Osteocyte (in vitro differentiated cells): ENCODE measurements at places on chromosomes 13 and 19. TPM values are rescaled to one million over a fixed set of nuclear protein-coding genes. Genes with fewer than 3 reads are reported as not detected.

Gene DLEU7
- 0.16 and 0.43 TPM in 2 replicates for total RNA-seq

Gene CRX
- total RNA-seq, result not detected in 2 replicates

Gene CERS4
- 16.4 and 16.7 TPM in 2 replicates for total RNA-seq

Gene COX6B1
- total RNA-seq, result 317 and 370 TPM in 2 replicates

Gene CEACAM4
- not detected in 2 replicates for total RNA-seq

Gene IGFL1
- total RNA-seq, result not detected in 2 replicates

Gene NKPD1
- total RNA-seq, result 0.18 and 0.35 TPM in 2 replicates

Gene EDDM13
- total RNA-seq, result not detected in 2 replicates

Gene CD22
- total RNA-seq, result not detected in 2 replicates

Gene SLAIN1
- total RNA-seq, result 0.16 TPM in 1 of 2 replicates, not detected in the other

Gene CFAP97D2
- total RNA-seq, result not detected in 2 replicates

Gene TEX101
- not detected in 2 replicates for total RNA-seq

Gene ZNF665
- 5.1 TPM in 2 replicates for total RNA-seq

Gene KIR3DL1
- not detected in 2 replicates for total RNA-seq

Gene GSK3A
- total RNA-seq, result 45.4 and 52.3 TPM in 2 replicates

Gene RXFP2
- not detected in 2 replicates for total RNA-seq

Gene FCAR
- not detected in 2 replicates for total RNA-seq

Gene ZNF723
- not detected in 2 replicates for total RNA-seq

- no peak for DNase-seq
- no peaks in the 10 kb centered on the region for H3K36me3 ChIP-seq
Measured at GRCh38 chr13:22497991-22498780, 682.6 kb upstream of the SGCG start.

- H3K4me1 ChIP-seq, result peaks cover 14% of the 10 kb centered on the region
- no peaks in the 10 kb centered on the region for H3K27me3 ChIP-seq
- no peak overlapping the region for H3K4me3 ChIP-seq
- no peak for DNase-seq
- no peak overlapping the region for H3K27ac ChIP-seq
Measured at GRCh38 chr13:46712524-46712923, 84.4 kb downstream of the ESD start.

DNA sequence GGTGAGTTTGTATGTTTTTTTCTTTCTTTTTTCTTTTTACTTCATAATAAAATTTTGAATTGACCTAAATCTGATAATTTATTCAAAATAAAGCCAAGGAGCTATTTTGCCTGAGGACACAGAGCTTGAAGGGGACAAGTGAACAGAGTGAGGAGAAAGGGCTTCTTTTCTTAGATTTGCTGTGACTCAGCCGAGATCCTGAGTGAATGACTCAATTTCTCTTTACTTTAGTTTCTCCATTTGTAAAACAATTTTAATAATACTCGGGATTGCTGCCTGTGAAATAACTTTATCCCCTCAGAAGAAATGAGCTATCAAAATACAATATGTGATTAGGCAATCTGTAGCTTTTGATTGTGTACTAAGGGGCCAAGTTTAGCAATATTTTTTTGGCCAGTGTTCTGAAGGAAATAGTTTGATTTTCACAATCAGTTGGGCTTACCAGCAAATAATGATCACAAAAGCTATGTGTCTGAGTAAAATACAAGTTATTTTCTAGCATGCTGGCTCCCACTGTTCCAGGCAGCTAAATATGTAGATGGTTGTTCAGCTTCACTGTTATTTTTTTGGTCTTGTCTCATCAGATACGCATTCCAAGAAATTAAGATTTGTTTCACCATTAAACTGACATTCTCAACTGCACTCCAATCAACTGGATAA lies 437.5 kb downstream of the FGF9 start:
- H3K4me1 ChIP-seq, result peaks cover 13% of the 10 kb centered on the region
- H3K4me3 ChIP-seq, result no peak overlapping the region
- no peak for DNase-seq
- no peaks in the 10 kb centered on the region for H3K27me3 ChIP-seq

DNA sequence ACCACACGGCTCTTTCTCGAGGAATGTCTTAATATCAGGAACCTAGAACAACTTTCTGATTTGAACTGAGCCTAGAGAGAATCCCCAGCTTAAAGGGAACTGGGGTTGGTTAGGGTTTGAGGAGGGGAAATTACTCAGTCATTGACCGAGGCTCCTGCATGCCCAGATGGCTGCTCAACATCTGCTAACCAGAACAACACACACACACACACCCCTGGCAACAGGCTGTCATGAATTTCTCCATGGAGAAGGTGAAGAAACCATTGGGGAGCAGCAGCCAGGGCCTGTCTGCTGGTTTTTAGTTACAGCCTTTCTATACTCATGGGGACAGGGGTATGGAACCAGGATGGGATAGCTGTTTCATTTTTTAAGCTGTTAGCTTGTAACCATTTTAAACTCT lies 5.2 kb downstream of the MTUS2 start:
- peaks cover 41% of the 10 kb centered on the region for H3K27me3 ChIP-seq
- H3K36me3 ChIP-seq, result no peaks in the 10 kb centered on the region
- H3K4me1 ChIP-seq, result peaks cover 4% of the 10 kb centered on the region
- no peak for DNase-seq
- H3K4me3 ChIP-seq, result no peak overlapping the region
- no peak overlapping the region for H3K27ac ChIP-seq

DNA sequence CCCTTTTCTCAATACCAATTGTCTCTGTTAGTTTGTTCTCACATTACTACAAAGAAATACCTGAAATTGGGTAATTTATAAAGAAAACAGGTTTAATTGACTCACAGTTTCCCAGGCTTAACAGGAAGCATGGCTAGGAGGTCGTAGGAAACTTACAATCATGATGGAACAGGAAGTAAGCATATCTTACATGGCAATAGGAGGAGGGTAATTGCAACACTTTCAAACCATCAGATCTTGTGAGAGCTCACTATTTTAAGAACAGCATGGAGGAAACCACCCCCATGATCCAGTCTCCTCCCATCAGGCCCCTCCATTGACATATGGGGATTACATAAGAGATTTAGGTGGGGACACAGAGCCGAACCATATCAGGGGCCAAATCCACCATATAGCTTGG lies 1210.1 kb upstream of the SPRY2 start:
- no peaks in the 10 kb centered on the region for H3K4me1 ChIP-seq
- no peaks in the 10 kb centered on the region for H3K27me3 ChIP-seq
- H3K27ac ChIP-seq, result no peak overlapping the region
- no peak overlapping the region for H3K4me3 ChIP-seq
- DNase-seq, result no peak

- H3K36me3 ChIP-seq, result peaks cover 16% of the 10 kb centered on the region
- peak overlapping the region; percentile 80 for H3K27ac ChIP-seq
- H3K4me1 ChIP-seq, result peaks cover 20% of the 10 kb centered on the region
Measured at GRCh38 chr19:45791744-45792469, 738 bp downstream of the DMWD start.

DNA sequence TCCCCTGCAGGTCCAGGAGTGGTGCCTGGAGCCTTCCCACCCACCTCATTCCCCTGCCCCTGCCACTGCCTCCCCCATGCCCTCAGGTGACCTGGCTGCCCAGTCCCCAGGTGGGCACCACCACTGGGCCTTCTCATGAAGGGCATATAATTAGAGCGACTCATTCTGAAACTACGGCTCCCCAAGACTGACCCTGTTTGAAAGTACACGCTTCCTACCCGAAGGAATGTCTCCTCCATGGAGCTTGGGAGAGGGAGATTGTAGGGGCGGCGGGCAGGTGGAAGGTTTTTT lies 52.6 kb downstream of the GPR12 start:
- DNase-seq, result no peak
- H3K4me3 ChIP-seq, result no peak overlapping the region
- H3K4me1 ChIP-seq, result no peaks in the 10 kb centered on the region
- peaks cover 25% of the 10 kb centered on the region for H3K27me3 ChIP-seq

GRCh38 chr13:100602493-100603111 lies 14.0 kb upstream of the GGACT start:
- peaks cover 20% of the 10 kb centered on the region for H3K36me3 ChIP-seq
- H3K27ac ChIP-seq, result no peak overlapping the region
- peaks cover 7% of the 10 kb centered on the region for H3K4me1 ChIP-seq
- no peak overlapping the region for H3K4me3 ChIP-seq

DNA sequence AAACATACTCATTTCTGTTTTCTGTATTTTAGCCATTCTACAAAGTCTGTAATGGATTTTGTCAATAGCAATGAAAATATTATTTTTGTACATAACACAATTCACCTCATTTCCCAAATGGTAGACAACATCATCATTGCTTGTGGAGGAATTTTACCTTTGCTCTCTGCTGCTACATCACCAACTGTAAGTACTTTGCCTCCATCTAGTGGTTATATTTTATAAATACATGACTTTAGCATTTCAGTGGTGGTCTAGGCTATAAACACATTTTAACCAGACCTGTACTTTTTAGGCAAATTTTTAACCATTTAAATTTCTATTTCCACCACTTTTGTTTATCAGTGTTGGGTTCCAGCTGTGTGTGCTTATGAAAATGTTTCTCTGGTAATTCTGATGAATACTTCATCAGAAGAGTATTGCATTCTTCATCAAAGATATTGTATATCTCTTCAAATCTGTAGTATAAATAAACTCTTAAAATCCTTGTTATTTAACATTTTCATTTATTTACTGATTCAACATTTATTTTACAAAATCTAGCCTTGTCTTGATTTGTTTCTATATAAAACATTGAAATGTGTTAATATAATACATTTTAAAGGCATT lies 222.4 kb downstream of the NBEA start:
- no peaks in the 10 kb centered on the region for H3K27me3 ChIP-seq
- no peak overlapping the region for H3K4me3 ChIP-seq
- H3K36me3 ChIP-seq, result no peaks in the 10 kb centered on the region
- DNase-seq, result no peak
- H3K27ac ChIP-seq, result no peak overlapping the region

- H3K4me1 ChIP-seq, result peaks cover 3% of the 10 kb centered on the region
- no peak overlapping the region for H3K4me3 ChIP-seq
- peaks cover 19% of the 10 kb centered on the region for H3K36me3 ChIP-seq
- H3K27me3 ChIP-seq, result no peaks in the 10 kb centered on the region
Measured at GRCh38 chr13:99255271-99255670, 2.9 kb downstream of the GPR18 start.

- peaks cover 8% of the 10 kb centered on the region for H3K4me1 ChIP-seq
- H3K4me3 ChIP-seq, result no peak overlapping the region
- no peak overlapping the region for H3K27ac ChIP-seq
- no peak for DNase-seq
Measured at GRCh38 chr19:47698631-47699359, 14.4 kb upstream of the EHD2 start.

DNA sequence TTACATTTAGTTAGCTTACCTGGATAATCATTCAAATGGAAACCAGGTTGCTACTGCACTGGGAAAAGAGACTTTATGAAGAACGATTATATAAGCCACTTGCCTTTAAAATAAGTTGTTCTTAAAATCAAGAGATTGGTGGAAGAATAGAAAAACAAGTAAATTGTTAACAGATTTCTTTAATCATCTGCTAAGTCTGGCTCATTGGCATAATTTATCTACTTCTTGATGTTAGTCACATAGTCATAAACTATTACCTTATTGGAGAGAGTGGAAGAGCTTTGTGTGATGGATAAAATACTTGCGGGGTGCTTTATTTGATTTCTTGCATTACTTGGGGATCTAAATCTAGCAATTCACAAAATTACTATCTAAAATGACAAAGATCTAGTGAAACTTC lies 6.8 kb downstream of the LSM14A start:
- H3K36me3 ChIP-seq, result peaks cover 20% of the 10 kb centered on the region
- no peak overlapping the region for H3K4me3 ChIP-seq
- DNase-seq, result no peak
- no peaks in the 10 kb centered on the region for H3K27me3 ChIP-seq
- peaks cover 71% of the 10 kb centered on the region for H3K4me1 ChIP-seq

GRCh38 chr19:49851456-49852259 lies 699 bp downstream of the PTOV1 start:
- peaks cover 14% of the 10 kb centered on the region for H3K36me3 ChIP-seq
- H3K4me1 ChIP-seq, result peaks cover 45% of the 10 kb centered on the region
- DNase-seq, result no peak

- peaks cover 20% of the 10 kb centered on the region for H3K27me3 ChIP-seq
- no peak overlapping the region for H3K4me3 ChIP-seq
- H3K36me3 ChIP-seq, result no peaks in the 10 kb centered on the region
- H3K4me1 ChIP-seq, result no peaks in the 10 kb centered on the region
- DNase-seq, result no peak
Measured at GRCh38 chr13:76239031-76239680, 603.0 kb downstream of the LMO7 start.

GRCh38 chr19:50548191-50549058 lies 19.8 kb downstream of the LRRC4B start:
- no peak overlapping the region for H3K27ac ChIP-seq
- no peaks in the 10 kb centered on the region for H3K36me3 ChIP-seq
- no peaks in the 10 kb centered on the region for H3K4me1 ChIP-seq
- no peak for DNase-seq

DNA sequence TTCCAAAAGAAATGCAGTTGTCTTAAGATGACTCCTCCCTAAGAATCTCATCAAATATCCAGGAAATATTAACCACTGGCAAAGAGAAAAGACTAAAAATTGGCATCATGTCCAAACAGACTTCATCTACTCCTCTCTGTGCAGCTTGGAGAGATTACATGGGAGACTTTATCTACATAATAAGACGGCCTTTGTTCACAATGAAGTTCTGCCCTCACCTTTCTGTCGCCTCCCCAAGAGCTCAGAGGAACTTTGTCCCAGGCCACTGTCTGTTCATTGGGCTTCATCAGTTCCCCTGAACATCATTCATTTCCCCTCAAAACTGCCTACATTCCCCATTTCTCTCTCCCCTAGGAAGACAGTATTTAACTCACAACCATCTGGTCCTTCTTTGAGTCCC lies 22.4 kb upstream of the MRI1 start:
- no peak overlapping the region for H3K27ac ChIP-seq
- H3K36me3 ChIP-seq, result peaks cover 3% of the 10 kb centered on the region
- no peaks in the 10 kb centered on the region for H3K4me1 ChIP-seq
- H3K27me3 ChIP-seq, result no peaks in the 10 kb centered on the region
- H3K4me3 ChIP-seq, result no peak overlapping the region
- no peak for DNase-seq

DNA sequence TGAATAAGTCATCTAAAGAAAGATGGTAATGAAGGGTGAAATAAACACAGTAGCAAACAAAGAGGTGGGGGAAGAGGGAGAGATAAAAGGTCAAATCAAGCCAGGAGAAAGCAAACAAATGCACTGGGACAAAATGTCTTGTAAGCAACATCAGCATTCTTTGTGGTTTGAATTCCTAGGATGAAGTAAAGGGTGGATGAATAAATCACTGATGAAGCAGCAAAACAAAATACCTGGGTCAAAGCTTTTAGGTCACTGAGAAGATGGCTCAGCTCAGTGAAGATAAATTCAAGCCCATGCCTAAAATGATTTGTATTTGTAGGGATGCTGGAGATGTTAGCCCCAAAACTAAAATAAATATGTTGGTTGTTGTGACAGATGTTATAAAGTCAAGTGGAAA lies 86.5 kb upstream of the FBXL3 start:
- no peak overlapping the region for H3K4me3 ChIP-seq
- no peaks in the 10 kb centered on the region for H3K27me3 ChIP-seq
- peak overlapping the region; percentile 6 for H3K27ac ChIP-seq
- peaks cover 23% of the 10 kb centered on the region for H3K4me1 ChIP-seq
